CD8-positive, alpha-beta T cell (primary cell): ENCODE measurements at places on chromosomes 1 and 21.

DNA sequence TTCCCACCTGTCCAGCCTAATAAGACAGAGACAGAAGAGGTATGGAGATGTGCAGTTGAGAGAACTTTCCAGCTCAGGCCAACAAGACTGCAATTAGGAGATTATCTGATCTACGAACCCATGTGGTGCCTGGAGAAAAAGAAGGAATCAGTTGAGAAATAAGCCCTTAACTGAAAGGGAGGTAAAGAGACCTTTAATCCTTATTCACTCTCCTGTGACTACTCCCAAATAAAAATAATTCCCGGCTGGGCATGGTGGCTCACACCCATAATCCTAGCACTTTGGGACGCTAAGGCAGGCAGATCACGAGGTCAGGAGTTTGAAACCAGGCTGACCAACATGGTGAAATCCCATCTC, 31.9 kb upstream of the SARS1 start:
- DNase-seq: no peak

GRCh38 chr21:34105947-34106541, 32.7 kb downstream of the MRPS6 start:
- no peak for DNase-seq

DNA sequence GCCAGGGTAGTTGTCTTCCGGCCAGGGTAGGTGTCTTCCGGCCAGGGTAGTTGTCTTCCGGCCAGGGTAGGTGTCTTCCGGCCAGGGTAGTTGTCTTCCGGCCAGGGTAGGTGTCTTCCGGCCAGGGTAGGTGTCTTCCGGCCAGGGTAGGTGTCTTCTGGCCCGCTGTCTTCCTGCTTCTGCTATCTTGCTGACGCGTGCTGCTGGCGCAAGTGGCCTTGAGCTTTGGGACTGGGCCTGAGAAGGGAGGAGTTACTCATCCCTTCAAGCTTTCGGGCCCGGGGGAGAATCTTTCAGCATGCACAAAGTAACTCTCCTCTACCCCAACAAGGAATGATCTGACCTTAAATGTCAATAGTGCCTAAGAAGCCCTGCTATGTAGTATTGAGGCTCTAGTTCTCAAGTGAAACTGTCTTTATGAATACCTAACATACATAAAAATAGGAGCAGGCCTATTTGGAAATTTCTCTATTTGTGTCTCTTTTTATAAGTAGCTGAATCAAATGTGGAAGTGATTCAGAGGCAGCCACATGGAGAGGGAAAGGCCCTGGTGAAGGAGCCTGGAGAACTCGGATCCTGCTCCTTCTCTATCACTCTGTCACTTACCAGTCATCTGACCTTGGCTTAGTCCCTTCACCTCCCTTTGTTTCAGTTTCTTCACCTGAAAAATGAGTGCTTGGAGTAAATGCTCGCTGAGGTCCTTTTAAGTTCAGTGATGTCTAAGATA, 65.6 kb downstream of the RGL1 start:
- DNase-seq: no peak

DNA sequence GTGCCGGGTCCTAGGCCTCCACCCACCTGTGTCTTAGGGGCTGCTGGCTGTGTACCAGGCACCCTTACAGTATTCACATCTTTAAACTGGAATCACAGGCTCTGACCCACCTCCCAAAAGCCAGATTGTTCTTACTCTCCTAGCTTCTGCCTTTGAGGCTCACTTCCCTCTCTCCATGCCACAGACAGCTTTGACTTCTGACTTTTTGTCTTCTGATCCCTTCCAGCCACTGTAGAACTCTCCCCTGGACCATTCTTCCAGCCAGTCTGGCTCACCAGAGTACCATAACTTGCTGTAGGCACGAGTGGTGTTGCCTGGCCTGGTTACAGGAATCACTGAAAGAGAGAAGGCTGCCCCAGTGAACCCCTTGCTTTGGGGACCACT, 58.1 kb upstream of the STUM start:
- DNase-seq: no peak

DNA sequence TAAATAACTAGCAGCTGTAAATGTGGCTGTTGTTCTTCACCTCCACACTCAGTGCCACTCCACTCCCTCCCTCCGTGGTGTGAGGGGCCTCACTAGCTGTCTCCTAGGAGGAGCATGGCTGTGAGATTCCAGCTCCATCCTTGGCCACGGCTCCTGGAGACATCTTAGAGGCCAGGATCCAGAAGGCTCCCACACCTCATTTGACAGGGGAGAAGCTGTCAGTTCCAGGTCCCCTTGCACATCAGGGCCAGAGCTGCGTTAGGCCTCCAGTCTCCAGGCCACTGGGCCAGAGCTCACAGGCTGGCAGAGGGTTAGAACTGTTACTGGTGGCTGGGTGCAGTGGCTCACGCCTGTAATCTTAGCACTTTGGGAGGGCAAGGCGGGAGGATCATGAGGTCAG, 15.0 kb downstream of the PCSK9 start:
- no peak for DNase-seq

- DNase-seq: no peak
Observed at GRCh38 chr1:64038965-64039364, 164.5 kb upstream of the UBE2U start.

DNA sequence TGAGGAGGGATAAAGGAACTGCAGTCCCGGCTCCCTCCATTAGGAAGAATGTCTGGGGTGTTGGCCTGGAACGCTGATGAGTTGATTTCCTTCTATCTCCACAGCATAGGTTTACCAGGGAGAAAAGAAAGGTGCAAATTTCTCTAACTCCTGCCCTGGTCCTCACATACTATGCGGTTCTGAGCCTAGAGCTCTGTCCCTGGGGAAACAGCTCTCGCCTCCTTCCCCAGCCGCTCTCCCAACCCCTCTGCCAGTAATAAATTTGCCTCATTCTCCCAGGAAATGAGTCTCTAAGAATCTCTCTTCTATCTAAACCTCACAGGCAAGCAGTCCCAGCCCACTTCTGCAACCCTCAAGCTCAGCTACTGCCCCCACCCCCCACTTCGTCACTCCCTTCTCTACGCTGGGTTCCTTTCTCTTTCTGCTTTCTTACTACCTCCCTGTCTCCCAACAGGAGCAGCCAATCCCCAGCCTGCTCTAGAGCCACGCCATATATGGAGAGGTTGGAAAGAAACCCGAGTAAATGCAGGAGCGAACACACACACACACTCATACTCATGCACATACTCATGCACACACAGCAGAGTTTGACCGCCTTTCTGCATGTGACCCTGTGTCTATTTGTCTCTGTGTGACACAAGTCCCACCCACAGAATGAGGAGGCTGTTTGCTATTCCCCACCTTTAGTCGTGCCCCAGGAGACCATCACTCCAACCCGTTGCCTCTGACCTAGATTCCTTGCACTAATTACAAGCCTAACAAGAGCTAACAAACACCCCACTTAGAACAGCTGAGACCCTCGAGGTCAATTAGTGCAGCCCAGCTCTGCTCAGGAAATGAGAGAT, 13.4 kb downstream of the PLEKHO1 start:
- no peak for DNase-seq

DNA sequence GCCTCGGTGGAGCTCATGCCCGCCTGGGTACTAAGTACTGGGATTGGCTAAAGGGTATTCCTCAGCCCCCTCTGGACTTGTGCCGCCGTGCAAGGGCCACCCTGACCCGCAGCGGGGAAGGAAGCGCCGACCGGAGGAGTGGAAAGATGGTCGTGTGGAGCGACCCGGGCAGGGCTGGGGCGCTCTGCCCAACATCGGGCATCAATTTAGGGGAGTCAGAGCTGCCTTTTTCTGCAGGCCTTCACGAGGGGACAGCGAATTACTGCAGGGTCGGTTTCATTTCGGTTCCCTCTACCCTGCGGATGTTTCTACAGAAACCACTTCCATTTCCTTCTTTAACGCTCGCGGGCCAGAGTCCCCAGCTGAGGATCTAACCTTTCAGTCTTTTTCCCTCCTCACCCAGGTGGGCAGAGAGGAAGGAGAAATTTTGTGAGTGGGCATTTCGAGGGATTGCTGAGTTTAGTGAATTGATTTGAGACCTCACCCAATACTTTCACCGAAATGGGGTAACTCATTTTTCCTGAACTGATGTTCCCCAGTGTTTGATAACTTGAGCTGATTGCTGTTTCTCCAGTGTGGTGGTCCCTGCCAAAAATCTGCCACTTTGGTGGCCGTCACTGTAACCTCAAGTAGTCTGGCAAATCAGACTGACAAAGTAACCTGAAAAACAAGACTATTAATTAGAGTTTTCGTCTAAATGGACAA, 1.1 kb downstream of the TOR1AIP1 start:
- DNase-seq: peak; percentile 67

DNA sequence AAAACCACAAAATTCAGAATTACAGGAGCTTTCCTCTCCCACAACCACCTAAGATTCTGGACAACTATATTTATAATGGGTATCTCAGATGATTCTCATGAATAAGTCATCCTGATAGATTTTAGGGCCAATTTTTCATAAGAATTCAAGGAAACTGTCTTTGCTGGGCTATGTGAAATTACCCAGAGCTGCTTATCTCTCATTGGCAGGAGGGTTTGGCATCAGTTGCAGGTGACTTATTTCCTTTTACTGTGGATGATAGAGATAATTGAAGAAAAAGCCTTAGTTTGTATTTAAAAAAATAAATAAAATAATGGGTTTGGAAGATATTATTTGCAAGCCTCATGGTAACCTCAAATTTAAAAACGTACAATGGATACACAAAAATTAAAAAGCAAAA, 38.2 kb upstream of the WDR26 start:
- DNase-seq: no peak

- no peak for DNase-seq
Observed at GRCh38 chr1:206573319-206573718, 38.9 kb downstream of the EIF2D start.

DNA sequence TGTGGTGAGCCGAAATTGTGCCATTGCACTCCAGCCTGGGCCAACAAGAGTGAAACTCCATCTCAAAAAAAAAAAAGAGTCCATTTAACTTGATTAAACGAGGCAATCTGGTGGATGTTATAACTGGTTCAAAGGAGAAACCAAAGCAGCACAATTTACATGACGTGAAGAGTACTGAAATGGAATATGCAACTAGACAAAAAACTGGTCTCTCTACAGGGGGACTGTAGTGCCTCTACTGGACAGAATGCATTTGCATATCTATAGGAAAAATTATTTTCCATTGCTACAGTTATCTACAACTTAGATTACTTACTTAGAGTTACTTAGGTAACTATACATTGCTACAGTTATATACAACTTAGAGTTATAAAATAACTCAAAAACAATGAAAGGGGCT, 2.7 kb upstream of the CAPN2 start:
- DNase-seq: no peak

DNA sequence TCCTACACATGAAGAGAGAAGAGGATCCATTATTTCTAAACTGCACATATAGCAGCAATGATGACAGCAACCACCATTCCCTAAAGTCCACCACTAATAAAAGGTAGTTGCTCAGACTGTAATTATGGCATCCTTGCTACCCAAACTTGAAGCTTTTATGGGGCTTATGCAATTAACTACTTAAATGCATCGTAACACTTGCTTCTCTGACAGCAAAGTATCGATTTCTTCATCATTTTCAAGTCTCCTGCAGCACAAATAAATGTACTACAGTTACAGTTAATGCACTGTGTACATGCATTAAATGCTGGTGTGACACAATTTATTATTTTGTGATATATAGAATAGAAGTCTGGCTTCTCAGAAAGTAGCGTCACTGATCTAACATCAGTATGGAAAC, 241.7 kb downstream of the USH2A start:
- DNase-seq: no peak

DNA sequence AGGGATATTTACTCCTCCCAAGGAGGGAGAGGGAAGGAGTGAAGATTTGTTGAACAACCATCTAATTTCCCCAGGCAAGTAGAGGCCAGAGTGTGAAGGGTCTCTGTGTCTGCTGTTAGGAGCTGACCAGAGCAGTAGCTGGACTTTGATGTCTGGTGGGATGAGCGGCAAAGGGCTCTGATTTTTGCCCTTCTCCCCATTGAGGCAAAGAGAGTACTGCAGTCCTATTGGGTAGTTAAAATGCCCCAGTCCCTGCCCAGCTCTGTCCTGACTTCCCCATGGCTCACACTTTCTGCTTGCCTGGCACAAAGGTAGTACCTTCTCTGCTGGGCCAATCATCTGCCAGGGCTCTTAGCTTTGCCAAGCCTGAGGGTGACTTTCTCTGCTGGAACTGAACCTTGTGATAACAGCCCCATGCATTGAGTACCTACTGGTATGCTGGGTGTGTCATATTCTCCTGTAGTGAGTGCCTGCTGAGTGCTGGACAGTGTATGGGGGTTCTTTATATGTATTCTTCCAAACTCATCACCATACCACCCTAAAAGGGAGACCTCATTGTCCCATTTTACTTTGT, 64.0 kb upstream of the SELENON start:
- DNase-seq: no peak

GRCh38 chr21:42459082-42459460, 37.0 kb downstream of the RSPH1 start:
- DNase-seq: no peak

- DNase-seq: no peak
Observed at GRCh38 chr1:205091043-205091740, 6.9 kb upstream of the TMEM81 start.

DNA sequence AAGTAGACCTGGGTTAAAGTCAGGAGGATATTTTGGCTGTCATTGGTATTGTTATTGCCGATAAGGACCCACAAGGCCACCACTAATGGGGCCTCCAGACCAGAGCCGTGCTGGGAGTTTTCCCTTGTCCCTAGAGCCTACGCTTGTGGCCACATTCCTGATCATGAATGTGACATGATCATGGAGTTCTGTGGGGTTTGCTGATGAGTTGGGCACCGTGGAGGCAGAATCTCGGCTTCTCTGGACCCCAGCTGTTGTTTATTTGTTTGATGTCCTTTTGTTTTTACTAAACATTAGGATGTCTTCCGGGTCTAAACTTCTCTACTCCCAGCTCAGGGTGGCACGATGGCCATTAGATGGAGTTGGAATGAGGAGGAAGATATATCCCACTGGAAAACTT, 74.9 kb upstream of the TMPRSS2 start:
- DNase-seq: no peak

GRCh38 chr1:182381962-182382819, 9.4 kb downstream of the GLUL start:
- DNase-seq: no peak

DNA sequence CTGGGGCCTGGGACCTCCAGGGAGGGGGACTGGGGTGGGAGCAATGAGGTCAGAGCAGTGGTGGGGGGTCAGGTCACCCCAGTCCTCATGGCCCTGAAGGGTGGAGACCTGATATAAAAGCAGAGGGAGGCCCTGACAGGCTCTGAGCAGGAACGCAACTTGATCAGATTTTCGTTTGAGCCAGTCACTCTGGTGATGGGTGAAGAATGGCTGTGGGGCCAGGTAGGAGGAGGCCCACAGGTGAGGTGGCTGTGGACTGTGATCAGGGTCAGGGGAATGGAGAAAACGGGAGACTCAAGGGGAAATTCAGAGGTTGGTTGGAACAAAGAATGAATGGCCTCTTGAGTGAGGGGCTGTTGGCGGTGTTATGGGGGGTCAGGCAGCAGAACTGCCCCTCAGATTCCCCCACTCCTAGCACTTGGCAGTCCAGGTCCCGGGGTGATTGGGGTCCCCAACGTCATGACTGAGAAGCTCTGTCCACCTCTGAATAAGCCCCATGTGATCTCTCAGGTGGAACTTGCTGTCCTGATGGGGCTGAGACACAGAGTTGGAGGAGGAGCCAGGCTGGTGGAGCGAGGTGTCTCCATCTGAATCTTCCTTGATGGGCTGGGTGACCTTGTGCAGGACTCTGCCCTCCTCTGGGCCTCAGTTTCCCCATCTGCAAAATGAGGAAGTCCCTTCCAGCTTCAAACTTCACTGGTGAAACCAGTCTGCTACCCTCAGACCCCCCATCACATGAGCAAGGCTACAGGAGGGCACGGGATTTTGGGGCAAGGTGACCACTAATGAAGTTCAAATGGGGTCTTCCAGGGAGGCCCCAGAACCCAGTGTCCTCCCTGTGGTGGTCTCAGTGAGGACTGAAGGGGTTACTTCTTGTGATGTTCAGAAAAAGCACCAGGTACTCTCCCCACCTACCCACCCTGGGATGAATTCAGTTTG, 683.0 kb downstream of the MATN1 start:
- DNase-seq: no peak
